ENCODE measurements at places on chromosomes 4 and X. TPM values are rescaled to one million over a fixed set of nuclear protein-coding genes. Genes with fewer than 3 reads are reported as not detected.

ZAR1 gene
- total RNA-seq, result not detected

ADAMTS3 gene
- 0.68 TPM for total RNA-seq

DMP1 gene
- total RNA-seq, result not detected

EGFL6 gene
- total RNA-seq, result not detected

PROM1 gene
- 0.14 TPM for total RNA-seq

FAM193A gene
- 16.4 TPM for total RNA-seq

DIPK2B gene
- 88.8 TPM for total RNA-seq

TMEM131L gene
- 16.2 TPM for total RNA-seq

FOXP3 gene
- total RNA-seq, result 0.17 TPM

All from dermis blood vessel endothelial cell (primary cell).